ENCODE measurements at places on chromosomes 12 and 14.

DNA sequence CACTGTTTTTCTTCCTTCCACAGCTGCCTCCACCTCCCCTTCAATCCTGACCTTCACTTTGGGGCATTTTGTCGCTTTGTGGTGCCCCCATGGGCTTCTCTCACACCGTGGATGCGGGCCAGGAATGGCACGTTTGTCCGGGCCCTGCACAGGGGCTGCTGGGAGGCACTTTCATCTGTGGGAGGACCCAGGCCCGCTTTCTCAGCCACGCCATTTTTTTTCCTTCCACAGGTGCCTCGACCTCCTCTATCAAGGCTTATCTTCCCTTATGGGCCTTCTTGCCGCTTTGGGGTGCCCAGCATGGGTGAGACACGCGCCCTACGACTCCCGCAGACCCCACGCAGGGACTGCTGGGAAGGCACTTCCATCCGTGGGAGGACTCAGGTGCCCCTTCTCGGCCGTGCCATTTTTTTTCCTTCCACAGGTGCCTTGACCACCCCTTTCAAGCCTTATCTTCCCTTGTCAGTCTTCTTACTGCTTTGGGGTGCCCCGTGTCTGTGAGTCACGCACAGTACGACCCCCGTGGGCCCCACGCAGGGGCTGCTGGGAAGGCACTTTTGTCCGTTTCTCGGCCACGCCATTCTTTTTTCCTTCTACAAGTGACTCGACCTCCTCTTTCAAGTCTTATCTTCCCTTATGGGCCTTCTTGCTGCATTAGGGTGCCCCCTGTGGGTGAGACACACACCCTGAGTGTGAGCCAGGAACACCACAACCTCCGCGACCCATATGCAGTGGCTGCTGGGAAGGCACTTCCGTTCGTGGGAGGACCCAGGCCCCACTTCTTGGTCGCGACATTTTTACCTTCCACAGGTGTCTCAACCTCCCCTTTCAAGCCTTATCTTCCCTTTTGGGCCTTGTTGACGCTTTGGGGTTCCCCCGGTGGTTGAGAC, 270.7 kb downstream of the ALG10 start:
- no peak for DNase-seq

DNA sequence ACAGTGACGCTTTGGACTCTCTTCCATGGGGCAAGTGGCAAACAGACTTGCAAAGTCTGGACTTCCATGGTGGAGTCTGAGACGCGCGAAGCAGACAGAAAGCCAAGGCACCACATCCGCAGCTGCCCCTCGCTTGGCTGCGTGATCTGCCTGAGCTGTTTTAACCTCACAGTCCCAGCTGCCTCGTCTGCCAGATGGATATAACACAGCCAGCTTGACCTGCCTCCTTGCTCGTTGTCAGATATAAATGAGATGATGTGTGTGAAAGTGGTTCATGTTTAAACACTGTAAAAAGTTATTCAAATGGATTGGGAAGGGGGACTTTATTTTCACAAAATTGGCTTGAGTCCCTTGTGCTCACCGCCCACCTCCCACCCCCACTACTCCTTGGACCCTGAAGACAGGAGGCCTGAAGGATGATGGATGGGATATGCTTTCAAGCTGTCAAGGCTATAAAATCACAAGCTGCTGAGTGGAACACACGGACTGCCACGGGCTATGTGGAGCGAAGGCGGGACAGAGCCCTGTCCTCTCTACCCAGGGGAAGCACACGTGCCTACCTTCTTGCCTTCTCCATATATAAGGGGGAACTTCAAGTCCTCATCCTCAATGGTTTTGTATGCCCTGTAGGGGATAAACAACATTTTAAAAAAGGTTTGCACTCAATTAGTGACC, 226.9 kb downstream of the MON2 start:
- no peak for DNase-seq

- peak; percentile 3 for DNase-seq
These were observed 133.5 kb downstream of the CPNE8 start for GRCh38 chr12:38771871-38772270.

DNA sequence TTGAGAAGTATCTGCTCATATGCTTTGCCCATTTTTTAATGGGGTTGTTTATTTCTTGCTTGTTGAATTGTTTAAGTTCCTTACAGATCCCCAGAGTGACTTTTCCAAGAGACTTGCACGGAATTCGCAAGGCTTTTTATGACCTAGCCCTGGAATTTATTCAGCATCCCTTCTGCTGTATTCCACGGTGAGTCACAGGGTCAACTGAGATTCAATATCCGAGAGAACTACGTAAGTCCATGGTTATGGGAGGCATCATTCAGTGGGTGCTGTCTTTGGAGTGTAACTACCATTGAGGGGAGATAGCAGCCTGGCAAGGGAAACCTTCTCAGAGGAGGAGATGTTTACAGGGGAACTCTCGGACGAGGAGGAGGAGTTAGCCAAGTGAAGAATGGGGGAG, 20.9 kb upstream of the GPRC5A start:
- no peak for DNase-seq

DNA sequence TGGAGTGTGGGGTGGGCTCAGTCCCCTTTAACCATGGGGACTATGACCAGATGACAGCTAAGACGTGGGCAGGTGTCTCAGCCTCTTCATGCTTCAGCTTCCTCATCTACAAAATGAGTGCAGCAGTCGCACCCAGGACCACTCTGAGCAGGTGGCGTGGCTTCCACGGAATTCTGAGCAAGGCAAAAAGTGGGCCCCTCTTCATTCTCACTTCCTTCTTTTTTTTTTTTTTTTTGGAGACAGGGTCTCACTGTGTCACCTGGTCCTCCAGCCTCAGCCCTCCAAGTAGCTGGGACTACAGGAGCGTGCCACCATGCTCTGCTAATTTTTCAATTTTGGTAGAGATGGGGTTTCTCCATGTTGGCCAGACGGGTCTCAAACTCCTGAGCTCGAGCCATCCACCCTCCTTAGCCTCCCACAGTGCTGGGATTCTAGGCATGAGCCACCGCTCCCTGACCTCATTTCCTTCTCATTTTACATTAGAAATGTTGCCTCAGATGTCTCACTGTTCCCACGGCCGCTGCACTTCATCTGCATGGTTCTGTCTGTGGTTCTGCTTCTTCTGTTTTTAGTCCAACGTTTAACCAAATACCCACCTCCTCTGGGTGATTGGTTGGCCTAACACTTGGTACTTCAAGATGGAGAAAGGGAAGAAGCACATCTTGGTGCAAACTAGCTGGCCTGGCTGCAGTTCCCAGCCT, 41.3 kb upstream of the BCL7A start:
- no peak for DNase-seq

GRCh38 chr14:94780536-94781399, 10.9 kb upstream of the GSC start:
- no peak for DNase-seq

DNA sequence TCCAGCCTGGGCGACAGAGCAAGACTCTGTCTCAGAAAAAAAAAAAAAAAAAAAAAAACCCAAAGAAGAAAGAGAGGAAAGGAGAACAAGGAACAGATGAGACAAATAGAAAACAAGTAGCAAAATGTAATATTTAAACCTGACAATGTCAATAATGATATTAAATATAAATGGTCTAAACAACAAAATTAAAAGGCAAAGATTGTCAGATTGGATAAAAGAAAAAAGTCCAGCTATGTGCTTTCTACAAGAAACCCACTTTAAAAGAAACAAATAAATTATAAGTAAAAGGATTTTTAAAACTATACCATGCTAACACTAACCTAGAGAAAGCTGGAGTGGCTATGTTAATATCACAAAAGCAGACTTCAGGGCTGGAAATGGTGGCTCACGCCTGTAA, 29.7 kb upstream of the APOF start:
- no peak for DNase-seq

- peak; percentile 82 for DNase-seq
These were observed 37.6 kb downstream of the PACS2 start for GRCh38 chr14:105351920-105352851.

DNA sequence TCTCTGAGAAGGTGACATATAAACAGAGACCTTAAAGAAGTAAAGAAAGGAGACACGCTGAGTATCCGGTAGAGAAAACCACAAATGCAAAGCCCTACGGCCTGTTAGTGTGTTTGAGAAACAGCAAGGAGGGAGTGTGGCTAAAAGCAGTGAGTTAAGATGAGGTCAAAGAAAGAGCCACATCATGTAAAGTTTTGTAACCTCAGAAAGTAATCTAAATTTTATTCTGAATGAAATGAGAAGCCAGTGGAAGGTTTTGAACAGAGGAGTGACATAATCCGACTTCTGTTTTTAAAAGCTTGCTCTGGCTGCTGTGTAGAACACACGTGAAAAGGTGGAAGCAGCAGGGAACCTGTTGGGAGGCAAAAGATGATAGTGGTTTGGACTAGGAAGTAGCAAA, 32.6 kb downstream of the PPP2R5E start:
- no peak for DNase-seq

DNA sequence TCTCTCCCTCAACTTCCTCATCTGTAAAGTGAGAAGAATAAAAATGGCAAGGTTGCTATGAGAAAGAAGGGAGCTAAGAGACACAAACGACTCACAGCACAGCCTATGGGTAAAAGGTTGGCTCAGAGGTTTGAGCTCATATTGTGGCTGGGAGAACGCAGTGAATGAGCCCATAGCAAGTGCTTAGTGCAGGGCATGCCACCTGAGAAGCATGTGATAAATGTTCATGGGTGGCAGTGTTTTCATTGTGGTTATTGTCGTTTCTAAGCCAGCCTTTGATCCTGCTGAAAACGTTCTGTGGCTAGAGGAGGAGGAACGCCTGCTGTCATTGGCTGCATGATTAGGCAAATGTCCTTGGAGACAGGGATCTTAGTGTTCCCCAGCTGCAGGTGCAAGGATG, 150.4 kb downstream of the KSR2 start:
- DNase-seq, result no peak

DNA sequence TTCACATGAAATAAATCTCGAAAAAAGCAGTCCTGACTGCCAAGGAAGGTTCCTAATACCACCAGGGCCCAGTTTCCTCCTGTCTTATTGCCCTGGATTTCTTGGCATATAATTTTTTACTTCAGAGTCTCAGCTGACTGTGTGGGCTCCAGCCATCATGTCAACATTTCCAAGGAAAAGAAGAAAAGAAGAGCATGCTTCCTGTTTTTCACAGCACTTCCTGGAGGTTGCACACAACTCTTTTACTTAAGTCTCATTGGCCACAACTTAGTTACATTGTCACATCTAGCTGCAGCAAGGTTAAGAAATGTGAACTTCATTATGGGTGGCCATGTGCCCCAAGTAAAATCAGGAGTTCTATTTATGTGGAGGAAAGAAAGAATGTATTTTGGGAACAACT, 24.3 kb downstream of the DACT1 start:
- no peak for DNase-seq

GRCh38 chr12:53219956-53220693, 11.9 kb downstream of the RARG start:
- DNase-seq, result peak; percentile 62
